Cerebellar cortex (tissue), 1 donor: ENCODE measurements at places on chromosomes 4 and X.
A peak's percentile ranks its signal among the peaks of the same experiment; 100 is the strongest.

DNA sequence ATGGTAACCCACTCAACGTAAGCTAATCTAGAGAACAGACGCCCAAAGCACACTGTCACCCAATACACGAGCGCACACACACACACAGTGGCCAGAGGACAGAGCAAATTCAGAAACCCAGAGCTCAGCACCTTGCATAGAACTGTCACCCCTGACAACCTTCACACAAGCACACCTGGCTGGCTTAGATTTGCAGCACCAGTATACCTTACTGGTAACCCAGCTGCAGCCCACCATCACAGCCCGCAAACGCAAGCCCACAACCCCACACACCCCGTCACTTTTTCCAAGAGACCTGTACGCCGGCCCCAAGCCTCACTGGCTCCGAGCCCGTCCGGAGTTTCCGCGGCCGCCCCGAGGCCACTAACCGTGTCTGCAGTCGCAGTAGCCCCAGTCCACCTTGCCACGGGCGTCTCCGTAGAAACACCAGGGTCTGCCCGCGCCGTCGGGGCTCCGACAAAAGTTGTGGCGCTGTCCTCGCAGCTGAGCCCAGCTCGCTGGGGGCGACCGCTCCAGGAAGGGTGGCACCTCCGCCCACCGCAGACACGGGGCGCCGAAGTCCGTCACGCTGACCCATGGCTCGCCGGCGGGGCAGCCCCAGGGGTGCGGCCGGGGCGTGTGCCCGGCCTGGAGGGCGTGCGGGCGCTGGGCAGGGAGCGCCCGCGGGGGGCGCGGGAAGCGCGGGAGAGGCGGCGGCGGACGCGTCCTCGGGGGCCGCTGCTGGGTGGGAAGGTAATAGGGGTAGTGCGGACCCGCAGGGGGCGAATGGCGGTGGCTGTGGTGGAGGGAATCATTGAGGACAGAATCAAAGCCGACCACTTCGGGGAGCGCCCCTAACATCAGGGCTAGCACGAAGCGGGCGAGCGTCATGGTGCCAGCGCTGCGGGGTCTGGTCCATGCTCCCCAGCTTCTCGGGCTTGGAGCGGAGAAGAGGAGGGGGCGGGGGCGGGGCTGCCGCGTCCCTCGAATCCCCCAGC lies 664 bp downstream of the PRSS12 start:
- peak; percentile 9 for DNase-seq

DNA sequence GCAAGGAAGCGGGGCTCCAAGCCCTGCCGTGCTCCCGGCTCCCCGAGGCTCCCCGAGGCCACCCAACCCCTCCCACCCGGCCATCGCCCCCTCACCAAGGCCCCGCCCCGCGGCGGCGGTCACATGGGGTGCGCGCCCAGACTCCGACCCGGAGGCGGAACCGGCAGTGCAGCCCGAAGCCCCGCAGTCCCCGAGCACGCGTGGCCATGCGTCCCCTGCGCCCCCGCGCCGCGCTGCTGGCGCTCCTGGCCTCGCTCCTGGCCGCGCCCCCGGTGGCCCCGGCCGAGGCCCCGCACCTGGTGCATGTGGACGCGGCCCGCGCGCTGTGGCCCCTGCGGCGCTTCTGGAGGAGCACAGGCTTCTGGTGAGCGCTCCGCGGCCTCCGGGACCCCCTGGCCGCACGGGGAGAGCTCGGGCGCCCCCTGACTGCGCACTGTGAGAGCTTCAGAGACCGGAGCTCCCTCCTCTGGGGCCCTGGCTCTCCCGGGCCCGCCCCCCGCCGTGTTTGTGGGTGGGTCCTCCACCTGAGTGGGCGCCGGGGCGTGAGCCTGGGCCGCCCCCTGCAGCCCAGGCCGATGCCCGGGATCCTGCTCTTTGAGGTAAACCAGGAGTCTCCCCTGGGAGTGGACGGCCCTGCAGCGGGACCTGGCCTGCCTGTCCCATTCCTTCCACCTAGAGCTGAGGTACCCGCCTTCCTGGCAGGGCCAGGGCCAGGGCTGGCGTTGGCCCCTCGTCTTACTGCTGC lies at the start of gene IDUA:
Gene IDUA, plus strand, starts transcription at position 166 of the 745 bp plus-strand sequence. Its CDS starts 41 bp downstream, at position 207.
- DNase-seq, result peak; percentile 73

- no peak for DNase-seq
Measured at GRCh38 chr4:139558235-139559088, 2.4 kb upstream of the SETD7 start.

DNA sequence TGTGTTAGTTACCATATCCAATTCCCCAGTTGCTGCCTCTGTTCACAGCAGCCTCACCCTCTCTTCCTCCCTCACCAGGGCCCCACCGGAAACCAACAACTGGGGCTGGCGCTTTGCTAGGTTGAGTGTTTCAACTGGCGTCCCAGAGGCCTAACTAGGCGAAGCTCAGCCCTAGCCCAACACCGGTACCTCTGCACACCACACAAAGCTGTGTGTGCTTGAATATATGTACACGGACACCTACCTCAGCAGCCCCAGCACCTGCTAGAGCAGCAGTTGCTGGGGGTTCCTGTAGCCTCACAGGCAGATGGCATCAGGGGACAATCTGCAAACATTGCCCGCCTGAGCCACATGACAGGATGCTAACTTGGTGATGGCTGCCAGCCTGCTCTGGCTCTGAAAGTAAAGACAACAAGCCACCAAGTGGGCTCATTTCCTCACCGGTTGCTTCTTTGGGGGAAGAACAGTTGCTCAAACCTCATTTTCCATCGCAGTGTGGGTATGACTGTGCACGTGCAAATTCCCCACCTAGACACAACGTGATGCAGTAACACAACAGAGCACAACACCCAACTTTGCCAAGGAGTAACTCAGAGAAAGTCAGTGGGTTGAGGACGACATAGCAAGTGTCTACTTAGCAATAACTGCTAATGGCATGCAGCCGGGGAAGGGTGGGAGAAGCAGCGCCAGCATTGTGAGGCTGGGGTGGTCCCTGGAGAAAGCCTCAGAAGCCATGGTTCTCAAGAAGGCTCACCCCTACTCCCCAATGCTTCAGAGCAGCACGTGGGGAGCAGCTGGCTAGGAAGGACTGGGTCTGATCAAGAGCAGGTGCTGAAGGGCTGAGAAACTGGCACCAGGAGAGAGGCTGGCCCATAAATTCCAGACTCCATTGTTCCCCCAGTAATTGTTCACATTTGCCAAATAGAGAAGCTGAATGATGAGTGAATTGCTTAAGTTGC lies 139.5 kb downstream of the SH3KBP1 start:
- no peak for DNase-seq

DNA sequence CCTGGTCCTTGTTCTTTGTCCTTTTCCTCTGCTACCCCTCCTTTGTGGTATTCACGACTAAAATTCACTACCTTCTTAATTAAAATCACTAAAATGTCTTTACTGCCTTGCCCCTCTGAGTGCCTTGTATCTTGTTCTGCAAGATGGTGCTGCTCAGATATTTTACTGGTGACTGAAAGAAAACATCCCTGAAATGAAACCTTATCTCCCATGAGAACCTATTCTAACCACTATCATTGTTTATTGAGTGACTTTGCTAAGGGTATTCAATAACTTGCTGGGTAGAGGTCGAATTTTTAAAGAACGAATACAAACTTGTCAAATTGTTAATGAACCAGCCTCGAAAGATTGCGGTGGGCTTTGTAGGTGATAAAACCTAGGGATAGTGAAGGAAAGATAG lies 52.8 kb downstream of the SPRY1 start:
- DNase-seq, result no peak

DNA sequence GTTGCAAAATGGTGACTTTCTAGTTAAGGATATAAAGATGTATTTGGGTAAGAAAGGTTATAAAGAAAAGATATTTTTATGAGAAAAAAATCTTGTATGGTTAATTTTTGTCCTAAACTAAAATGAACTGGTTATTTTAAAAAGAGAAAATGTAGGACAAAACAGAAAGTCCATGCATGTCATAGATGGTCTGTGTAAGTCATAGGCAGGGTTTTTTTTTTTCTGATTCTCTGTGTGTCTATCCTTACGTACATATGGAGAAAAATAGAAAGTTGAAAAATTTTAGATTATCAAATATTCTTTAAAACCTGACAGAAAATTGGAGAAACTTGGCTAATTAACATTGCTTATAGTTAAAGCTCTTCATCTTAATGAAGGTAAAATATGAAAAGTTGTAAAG lies 493.4 kb downstream of the IQCM start:
- DNase-seq, result no peak

DNA sequence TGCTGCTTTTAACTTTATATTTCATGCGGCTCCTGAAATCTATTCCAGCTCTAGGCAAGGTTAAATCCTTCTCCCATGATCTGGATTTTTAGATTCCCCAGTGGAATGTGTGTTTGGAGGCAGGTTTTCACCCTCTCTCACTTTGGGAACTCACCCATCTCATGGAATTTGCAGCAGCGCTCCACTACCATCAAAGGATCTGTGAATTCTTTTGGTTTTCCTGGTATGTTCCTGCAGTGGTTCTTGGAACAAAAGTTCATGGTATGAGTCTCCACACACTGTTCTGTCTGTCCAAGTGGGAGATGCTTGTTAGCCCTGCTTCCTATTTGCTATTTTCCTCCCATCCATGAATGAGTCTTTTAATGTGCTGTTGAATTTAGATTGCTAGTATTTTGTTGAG lies 14.0 kb downstream of the APOOL start:
- no peak for DNase-seq

- no peak for DNase-seq
Measured at GRCh38 chrX:134895805-134896581, 94.8 kb upstream of the SMIM10 start.

GRCh38 chrX:40391662-40392061 lies 189.1 kb upstream of the ATP6AP2 start:
- no peak for DNase-seq

DNA sequence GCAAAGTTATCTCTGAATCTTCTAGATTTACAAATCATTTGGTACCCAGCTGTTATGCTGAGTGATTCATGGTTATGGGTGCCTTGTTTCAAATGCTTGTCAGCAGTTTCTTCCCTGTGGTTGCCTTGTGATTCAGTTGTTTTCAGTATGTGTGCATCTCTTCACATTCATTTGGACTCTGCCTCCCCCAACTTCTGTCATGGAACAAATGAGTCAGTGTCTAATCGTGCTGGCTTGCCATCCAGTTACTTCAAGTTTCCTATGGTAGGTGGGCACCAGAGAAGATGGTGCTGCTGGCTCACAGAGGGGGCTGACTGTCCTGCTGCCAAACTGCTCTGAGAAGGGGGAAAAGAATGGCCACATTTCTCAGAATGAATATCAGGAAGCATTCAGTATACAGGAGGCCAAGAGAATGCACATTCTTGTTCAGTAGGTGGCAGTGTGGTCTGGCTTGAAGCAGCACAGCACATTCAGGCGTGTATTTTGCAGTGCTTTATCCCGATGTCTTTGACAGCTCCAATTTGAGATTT lies 260.9 kb downstream of the GLUD2 start:
- peak; percentile 3 for DNase-seq

GRCh38 chr4:119204916-119205315 lies 7.6 kb upstream of the USP53 start:
- no peak for DNase-seq

GRCh38 chr4:139402436-139402835 lies 51.5 kb upstream of the RAB33B start:
- DNase-seq, result no peak

GRCh38 chr4:107248571-107248970 lies 212.5 kb upstream of the DKK2 start:
- DNase-seq, result no peak

- no peak for DNase-seq
Measured at GRCh38 chrX:129659141-129659540, 4.4 kb upstream of the APLN start.

DNA sequence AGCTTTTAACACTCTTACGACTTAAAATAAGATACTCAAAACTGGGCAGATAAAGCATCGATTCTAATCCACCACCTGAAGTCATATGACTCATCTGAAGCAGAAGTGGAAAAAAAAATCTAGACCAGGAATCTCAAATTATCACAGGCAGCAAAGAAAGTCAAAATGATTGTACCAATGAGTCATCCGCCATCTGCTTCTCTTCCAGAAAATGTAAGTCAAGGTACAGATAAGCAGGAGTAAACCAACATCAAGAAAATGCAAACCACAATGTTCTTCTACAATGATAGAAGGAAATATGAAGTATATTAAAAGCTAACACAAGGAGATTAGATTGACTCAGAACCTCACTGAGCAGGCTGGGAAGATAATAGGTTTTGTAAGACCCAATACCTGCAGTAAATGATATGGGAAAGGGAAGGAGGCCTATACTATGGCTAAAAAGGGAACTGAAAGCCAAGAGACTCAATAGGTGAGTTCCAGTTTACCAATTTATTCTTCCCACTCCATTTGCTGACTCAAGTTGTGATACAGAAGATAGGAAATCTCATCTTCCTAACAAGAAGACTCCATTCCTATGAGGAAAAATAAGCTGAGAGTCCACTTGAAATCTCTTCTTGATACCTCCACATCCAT lies 88.4 kb upstream of the TET2 start:
- no peak for DNase-seq

DNA sequence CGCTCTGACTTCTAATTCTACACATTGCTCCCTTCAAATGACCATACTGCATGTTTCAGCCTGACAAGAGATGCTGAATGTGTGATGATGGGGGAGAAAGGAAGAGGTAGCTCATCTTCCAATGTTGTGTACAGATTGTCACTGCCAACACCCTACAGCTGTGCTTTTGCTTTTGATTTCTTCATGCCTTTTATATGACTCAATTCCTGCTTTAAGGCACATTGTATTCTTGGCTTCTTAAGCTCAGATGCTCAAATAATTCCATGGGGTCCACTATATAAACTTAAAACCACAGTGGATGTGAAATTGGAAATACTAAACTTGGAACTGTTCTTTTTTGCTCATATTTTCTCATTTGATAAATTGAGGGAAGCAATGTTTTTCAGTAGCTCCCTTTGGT lies 183.2 kb upstream of the WDFY3 start:
- no peak for DNase-seq

GRCh38 chr4:40307627-40308497 lies 27.3 kb upstream of the CHRNA9 start:
- no peak for DNase-seq

GRCh38 chr4:147285751-147286150 lies 195.1 kb upstream of the EDNRA start:
- no peak for DNase-seq

- no peak for DNase-seq
Measured at GRCh38 chr4:14180983-14181601, 553.6 kb upstream of the BOD1L1 start.

GRCh38 chrX:12372111-12372510 lies 233.8 kb downstream of the FRMPD4 start:
- no peak for DNase-seq
